OCI-LY7 (cell line): ENCODE measurements at places on chromosomes 6 and 20.

DNA sequence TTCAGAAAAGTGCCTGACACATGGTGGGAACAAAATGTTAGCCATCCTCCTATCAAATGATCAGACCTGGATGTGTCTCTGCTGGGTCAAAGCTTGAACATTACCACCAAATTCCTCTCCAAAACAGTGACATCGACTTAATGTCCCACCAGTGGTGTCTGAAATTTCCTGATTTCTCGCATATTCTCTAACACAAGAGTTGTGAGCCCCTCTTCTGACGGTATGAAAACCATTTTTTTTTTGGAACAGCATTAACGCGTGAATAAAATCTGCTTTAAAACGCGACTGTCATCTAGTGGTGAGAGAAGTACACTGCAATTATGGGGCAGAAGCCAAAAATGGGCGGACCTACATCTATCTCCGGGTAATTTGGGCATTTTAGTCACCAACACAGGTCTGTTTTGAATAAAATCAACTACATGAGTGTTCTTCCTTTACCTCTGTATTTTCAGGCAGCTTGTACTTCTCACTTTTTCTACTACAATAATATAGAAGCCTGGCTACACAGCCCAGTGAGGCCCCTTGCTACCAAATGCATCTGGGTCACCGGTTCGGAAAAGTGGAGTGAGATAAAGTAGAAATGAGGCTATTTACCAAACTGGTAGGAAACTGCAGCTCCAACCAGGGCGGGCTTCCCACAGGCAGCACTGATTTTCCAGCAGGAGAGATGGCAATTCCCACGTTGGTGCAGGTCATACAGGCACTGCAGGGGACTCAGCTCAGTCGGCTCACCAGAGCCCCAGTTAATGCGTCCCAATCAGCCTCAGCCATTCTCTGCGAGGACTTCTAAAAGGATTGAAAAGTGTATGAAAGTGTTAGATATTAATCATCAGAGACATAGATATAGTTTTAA is 27.4 kb downstream of the MGME1 start:
- DNase-seq: peak; percentile 76

DNA sequence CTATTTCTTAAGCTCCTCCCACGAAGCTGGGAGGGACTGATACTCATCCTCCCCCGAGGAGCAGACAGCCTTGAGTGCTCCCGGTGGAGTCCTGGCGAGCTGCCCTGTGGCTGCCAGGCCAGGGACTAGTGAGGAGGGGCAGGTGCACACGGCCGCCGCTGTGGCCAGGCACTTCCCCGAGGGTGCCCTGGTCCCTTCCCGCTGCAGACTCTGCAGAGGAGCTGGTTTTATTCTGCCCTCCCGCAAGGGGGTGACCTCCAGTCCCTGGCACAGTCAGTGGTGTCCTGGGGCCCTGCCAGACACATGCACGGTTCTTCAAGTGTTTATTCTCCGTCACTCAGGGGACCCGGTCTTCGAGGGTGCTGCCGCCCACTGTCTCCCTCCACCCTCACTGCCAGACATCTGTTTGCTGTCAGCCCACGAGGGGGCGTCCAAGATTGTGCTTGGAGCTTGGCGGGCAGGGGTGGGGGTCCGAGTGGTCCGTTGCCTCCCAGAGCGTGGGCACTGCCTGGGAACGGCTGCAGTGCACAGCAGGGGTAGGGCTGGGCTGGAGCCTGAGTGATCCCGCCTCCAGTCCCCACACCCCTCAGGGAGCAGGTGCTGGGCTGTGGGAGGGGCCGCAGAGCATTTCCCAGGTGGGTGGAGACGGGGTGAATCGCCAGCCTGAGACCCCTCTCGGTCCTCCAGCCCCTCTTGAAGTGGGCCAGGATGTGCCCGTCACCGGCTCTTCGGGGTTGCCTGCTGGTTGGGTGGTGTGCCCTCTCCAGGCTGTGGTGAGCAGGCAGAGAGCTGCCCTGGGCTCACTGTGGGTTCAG is 3.1 kb upstream of the CABLES2 start:
- peak; percentile 67 for DNase-seq

- no peak for DNase-seq
Measured at GRCh38 chr6:124995645-124996325, 33.5 kb downstream of the RNF217 start.

DNA sequence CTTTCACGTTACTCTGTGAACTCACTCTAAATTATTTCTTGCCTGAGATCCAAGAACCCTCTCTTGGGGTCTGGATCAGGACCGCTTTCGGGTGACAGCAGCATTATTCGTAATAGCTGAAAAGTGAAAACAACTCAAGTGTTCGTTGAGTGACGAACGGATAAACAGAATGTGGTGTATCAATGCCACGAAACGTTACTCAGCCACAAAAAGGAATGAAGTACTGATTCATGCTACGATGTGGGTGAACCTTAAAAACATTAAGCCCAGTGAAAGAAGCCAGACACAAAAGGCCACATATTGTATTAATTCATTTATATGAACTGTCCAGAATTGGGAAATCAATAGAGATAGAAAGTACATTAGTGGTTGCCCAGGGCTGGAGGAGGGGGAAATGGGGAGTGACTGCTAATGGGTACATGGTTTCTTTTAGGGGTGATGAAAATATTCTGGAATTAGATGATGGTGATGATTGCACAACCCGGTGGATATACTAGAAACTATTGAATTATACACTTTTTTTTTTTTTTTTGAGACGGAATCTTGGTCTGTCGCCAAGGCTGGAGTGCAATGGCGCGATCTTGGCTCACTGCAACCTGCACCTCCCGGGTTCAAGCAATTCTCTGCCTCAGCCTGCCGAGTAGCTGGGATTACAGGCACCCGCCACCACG is 8.4 kb downstream of the PTGIS start:
- DNase-seq: no peak

GRCh38 chr6:115882174-115882573 is 178.5 kb downstream of the FRK start:
- DNase-seq: no peak

GRCh38 chr6:50974319-50974718 is 155.6 kb downstream of the TFAP2B start:
- DNase-seq: no peak

DNA sequence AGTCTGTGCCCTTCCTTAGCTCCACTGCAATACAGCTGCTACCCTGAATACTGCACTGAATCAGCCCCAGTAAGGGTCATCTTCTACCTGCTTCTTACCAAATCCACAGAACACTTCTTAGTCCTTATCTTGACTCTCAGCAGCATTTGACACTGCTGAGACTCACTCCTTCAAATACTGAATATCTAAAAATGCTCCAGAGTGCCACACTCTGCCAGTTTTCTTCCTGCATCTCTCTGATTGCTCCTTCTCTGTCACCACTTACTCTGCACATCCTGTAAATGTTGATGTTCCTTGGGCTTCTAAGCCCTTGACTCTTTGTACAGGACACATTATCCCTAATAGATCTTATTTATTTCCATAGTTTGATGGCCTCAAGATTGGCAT is 19.8 kb downstream of the MAN1A1 start:
- DNase-seq: no peak

DNA sequence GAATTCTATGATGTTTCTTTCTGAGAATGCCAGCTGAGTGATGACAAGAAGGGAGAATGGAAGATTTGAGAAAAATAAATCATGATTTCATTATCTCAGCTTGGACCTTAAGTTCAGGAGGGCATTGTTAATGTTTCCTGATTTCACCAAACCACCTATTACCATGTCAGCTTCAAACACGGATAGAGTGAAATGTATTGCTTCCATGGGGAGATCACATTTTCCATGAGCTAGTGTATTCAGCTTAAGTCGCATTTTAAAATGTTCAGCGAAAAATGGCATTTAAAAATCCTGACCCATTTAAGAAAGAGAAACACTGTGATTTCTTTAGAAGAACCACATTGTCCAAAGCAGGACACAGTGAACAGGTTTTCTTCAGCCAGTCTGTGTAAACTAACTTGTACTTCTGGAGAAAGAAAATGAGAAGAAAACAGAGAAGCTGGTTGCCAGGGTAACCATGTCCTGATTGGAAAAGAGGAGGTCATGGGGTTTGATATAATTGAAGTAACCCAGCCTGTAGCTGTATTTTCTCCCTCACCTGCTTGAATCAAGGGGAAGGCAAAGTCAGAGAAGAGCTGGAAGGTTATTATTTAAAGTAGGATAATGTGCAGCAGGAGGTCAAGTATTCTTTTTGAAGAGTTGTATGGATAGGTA is 684.1 kb upstream of the NRSN1 start:
- no peak for DNase-seq

DNA sequence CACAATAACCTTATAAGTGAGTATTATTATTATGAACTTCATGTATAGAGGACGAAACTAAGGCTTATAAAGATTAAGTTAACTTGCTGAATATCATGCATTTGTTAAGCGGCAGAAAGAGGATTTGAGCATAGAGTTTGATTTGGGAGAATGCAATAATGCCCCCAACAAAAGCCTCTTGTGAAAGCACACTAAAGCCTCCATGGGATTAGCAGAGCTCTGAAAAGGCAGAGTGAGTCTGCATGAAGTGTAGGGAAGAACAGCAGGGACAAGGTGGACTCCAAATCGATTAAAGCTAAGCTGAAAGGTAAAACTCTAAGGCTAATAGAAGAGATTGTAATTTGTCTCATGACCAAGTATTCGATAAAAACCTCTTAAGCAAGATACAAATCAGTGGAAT is 100.3 kb downstream of the SH3BGRL2 start:
- no peak for DNase-seq

GRCh38 chr6:98977671-98978292 is 30.0 kb upstream of the FBXL4 start:
- DNase-seq: no peak

DNA sequence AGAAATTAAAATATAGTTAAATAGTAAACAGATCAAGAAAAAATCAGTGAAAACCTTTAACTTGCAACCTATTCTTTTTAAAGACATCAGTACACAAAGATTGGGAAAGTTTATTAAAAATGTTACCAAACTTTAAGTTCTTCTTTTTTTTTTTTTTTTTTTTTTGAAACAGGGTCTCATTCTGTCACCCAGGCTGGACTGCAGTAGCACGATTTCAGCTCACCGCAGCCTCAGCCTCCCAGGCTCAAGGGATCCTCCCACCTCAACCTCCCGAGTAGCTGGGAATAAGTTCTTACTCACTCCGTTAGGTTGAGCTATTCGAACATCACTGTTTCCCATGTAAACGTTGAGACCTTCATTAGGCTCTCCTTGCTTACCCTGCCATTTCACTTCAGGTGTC is 5.6 kb downstream of the MAP3K5 start:
- DNase-seq: no peak

- no peak for DNase-seq
Measured at GRCh38 chr6:53922539-53922981, 127.8 kb downstream of the LRRC1 start.

DNA sequence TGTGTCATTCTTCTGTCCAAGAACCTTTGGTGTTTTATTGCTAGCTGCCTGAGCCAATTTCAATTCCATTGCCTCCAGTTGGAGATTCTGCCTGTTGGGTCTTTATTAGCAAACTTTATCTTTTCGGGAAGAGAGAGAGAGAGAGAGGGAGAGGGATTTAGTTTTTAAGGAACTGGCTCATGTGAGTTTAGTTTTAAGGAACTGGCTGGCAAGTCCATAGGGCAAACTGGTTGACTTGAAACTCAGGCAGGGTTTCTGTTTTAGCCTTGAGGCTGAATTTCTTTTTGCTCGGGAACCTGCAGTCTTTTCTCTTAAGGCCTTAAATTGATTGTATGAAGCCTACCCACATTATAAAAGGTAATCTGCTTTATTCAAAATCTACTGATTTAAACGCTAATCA is 23.0 kb downstream of the BCKDHB start:
- DNase-seq: no peak

- peak; percentile 21 for DNase-seq
Measured at GRCh38 chr6:158909938-158910337, 90.1 kb downstream of the RSPH3 start.

GRCh38 chr6:157072128-157072527 is 251.2 kb downstream of the TMEM242 start:
- peak; percentile 34 for DNase-seq

DNA sequence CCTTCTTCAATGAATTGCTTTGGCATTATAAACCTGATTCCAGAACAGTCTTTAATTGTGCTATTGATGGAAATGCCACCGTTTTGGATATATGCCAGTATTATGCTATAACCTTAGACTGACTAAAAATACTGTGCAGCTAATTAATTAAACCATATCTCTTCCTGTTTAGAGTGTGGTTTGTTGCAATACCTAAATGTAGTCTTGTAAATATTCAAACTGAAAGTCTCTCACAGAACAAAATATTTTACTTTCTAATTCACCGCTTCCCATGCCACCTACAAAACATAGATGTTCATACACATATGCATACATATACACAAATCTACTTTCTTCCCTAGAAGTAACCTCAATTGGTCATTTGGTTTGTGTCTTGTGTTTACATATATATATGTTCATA is 126.6 kb downstream of the SIM1 start:
- no peak for DNase-seq

DNA sequence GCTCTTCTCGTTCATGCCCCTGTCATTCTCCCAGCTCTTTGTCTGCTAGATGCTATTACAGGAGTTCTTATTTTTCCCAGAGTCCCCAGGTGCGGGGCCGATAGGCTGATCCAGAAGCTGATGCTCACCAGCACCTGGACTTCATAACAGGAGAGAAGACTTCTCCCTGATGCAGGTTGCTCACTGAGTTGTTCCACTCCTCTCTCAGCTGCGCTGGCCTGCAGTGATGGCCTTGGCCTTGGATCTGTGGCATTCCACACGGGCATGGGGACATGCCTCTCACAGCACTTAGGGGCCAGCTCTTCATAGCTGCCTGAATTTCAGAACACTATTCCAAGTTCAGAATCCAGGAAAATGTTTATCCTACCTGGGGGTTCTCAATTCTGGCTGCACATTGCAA is 7.1 kb upstream of the TXNDC5 start:
- DNase-seq: peak; percentile 37

- no peak for DNase-seq
Measured at GRCh38 chr20:22700367-22700766, 116.0 kb upstream of the FOXA2 start.

DNA sequence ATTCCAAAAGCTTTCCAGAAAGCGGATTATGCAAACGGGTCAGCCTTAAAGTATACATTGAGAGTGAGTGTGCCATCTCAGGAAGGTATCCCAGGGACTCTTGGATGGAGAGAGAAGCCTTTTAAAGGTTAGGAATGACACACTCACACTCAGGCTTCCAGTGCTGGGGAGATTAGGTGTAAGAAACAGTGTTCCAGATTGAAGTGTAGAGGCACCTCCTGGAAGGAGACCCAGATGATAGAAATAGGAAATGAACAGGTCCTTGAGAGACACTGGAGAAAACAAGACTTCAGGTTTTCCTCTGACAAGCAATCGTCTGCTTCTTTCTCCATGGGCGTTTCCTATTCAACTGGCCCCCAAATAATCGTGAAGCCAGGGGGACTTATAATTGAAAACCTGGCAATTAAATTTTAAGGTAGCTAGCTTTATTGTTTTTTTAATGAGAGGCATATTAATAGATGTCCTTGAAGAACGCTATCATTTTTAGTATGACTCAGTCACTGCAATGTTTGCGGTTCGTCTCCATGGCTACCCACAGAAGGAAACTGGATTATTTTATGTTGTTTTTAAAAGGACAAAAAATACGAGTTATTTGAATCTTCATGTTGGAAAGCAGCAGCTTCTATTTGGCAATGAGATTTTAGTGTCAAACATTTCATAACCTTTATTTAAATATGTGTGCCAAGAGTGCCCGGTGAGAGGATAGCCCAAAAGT is 85.3 kb downstream of the TRMT6 start:
- no peak for DNase-seq
